ENCODE measurements at places on chromosomes 5 and 9.

DNA sequence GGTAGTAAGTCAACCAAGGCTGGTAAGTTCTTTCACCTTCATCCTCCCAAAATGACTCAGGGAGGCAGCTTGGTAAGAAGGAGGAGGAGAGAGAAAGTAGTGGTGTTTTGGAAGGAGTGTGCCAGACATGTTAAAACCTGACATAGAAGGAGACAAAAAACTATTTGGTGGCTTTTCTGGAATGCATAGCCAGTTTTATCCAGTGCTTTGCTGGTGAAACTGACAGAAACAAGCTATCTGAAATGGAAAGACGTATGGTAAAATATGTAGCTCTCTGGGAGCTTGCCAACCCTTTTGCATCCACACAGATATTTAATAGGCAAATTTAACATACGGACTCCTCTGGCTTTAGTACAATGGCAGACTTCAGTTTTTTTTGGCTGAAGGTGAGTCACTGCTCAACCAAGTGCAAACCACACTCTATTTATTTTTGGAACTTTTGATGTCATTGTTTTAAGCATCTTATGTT lies 45.4 kb downstream of the RAB14 start:
- no peak for DNase-seq

GRCh38 chr9:7394002-7394774 lies 405.4 kb downstream of the DMAC1 start:
- peak; percentile 73 for DNase-seq

GRCh38 chr5:3858524-3858923 lies 262.9 kb downstream of the IRX1 start:
- no peak for DNase-seq

GRCh38 chr9:124595743-124596142 lies 88.5 kb upstream of the NR5A1 start:
- DNase-seq: no peak

- DNase-seq: no peak
Observed at GRCh38 chr5:29276371-29276770, 1917.1 kb upstream of the CDH6 start.

GRCh38 chr5:14176888-14177287 lies 33.7 kb downstream of the TRIO start:
- DNase-seq: no peak

DNA sequence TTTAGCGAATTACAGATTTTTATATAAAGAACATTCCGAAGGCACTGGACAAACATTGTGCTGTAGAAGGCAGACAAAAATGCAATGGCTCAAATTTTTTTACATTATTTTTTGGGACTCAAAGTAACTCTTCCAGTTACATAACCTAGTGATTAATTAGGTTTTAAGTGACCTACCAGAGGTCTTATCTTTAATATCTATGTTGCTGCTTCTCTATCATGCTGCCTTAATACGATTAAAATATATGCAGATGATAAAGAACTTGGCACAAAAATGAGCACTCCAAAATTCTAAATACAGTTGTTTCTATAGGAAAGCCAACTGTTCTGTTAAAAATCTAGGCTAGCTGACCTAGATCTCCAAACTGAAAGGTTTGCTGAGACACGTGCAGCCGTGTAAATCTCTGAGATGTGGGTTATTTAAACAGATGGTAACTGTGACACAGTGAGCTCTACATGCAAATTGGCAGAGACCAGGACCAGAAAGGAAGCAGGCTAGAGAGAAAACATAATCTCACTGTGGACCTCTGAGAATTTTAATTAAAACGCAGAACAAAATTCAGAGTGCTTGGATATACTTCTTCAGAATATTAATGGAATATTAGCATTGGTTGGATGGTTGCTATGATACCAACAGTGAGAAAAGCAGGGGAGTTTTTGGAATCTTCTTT lies 56.2 kb downstream of the CAMK4 start:
- peak; percentile 24 for DNase-seq

DNA sequence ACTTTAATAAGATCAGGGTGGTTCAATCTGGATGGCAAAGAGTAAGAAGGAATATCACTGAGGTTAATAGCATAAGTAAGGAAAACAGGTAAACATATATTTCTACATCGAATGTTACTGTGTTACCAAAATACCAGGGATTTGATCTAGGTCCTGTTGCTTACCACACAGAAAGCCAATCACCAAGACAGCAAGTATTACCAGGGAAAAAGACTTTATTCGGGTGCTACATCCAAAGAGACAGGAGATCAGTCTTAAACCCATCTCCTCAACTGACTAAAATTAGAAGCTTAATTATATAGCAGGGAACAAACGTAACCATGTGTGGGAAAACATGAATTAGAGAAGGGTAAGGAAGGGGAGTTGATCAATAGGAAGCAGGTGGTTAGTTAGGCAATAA lies 500.1 kb downstream of the EFNA5 start:
- no peak for DNase-seq

DNA sequence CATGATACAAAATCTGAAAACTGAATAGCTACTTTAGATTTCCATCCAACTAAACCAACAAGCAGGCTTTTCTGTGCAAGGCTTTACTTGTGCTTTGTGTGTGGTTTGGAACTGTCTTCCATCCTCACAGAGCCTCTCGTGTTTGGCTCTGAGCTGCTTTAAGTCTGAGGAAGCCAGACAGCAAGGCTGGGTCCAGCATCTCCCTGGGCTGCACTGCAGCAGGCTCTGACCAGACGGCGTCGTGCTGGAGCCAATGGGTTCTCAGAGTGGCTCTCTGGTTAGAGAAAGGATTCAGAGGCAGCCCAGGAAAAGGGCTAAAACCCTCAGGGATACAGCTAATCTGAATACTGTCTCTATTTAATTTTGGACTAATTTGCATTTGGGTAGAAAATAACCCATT lies 207.9 kb upstream of the EFNA5 start:
- peak; percentile 39 for DNase-seq

DNA sequence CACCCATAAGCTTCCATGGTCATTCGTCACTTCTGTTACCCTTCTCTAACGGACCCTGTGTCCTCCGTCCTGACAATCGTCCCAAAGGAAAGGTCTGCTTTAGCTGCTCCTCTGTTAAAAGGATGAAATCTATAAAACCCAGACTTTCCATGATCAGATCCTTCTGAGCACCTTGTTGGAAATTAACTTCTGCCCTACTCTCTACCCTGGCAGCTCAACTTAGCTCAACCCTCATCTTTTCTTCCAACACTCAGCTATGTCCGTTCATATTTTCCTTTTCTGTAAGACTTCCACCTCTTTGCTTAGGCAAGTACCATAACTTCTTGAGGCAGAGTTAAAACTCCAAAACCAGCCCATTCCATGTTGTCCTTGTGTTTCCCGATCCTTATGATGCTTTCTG lies 205.4 kb downstream of the SPATA31A6 start:
- no peak for DNase-seq

- DNase-seq: no peak
Observed at GRCh38 chr5:79653843-79654242, 35.8 kb upstream of the CMYA5 start.

GRCh38 chr5:102654559-102655349 lies 100.4 kb upstream of the PAM start:
- DNase-seq: no peak

- DNase-seq: no peak
Observed at GRCh38 chr5:76402251-76402885, 717 bp upstream of the IQGAP2 start.
